CD4-positive, alpha-beta memory T cell (primary cell): ENCODE measurements at places on chromosomes 2 and 18.

GRCh38 chr2:46806526-46806925 lies 109.1 kb downstream of the MCFD2 start:
- DNase-seq: no peak

GRCh38 chr2:202005272-202005887 lies 28.3 kb upstream of the FZD7 start:
- no peak for DNase-seq

GRCh38 chr2:119228964-119229363 lies 5.3 kb downstream of the STEAP3 start:
- DNase-seq: no peak

DNA sequence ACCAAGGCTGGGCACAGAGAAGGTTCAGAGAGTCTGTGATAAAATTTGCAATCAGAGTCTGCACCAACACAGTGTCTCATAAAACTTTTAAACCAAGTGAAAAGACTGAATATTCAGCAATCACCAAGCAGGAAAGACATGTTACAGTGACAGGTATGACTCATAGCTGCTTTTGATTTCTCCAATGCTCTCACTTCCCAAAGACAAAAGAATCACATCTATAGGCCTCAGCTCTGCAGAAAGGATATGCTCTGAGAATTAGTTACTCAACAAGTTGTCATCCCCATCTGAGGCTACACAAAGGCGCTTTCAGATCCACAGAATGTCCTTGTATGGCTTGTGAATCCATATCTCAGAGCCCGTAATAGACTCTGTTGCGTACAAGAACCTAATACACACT lies 92.5 kb downstream of the KCNF1 start:
- DNase-seq: no peak
